ENCODE measurements at places on chromosomes 12 and 14.

DNA sequence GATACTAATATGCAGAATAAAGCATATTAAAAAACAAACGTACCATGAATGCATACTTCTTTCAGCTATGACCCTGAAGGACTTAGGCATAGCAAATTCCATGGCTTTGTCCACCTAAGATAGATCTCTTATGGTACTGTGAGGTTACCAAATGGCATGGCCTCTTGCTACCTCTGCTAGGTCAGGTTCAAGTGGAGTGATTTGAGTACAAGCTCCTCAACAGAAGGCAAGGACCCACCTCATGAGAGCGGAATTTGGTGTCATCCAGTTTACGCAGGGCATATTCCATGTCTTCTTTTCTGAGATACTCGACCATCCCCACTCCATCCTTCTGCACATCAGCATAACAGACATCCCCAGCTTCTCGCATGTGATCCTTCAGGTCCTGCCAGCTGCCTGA, 5.8 kb downstream of the SRSF9 start:
- DNase-seq, result no peak

DNA sequence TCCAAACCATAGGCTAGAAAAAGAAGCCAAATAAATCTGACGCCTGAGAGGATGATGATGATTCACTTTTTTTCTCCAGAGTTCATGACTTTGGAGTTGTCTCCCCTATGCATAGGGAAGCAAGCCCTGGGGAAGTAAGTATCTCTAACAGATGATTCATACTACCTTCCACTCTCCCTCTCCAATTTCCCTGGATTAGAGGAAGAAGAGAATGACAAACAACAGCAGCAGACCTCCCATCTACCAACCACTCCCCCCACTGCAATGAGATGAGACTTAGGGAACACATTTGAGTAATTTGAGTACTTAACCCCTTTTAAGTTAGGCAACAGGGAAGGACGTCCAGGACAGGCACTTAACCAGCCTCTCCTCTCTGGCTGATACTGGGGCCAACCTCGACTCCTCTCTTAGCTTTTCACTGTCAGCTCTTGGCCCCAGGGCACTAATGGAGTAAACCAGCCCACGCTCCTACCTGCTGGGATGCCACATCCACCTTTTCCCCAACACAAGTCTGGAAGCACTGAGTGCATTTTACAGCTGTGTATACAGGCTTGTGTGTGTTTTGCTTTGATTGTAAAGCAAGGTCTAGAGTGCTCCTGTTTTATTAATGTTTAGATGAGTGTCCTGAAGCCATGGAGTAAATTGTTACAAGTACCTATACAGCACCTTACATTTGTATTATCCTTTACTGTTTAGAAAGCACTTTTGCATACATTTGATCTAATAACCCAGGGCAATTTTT, 180.7 kb downstream of the PHLDA1 start:
- DNase-seq, result no peak

DNA sequence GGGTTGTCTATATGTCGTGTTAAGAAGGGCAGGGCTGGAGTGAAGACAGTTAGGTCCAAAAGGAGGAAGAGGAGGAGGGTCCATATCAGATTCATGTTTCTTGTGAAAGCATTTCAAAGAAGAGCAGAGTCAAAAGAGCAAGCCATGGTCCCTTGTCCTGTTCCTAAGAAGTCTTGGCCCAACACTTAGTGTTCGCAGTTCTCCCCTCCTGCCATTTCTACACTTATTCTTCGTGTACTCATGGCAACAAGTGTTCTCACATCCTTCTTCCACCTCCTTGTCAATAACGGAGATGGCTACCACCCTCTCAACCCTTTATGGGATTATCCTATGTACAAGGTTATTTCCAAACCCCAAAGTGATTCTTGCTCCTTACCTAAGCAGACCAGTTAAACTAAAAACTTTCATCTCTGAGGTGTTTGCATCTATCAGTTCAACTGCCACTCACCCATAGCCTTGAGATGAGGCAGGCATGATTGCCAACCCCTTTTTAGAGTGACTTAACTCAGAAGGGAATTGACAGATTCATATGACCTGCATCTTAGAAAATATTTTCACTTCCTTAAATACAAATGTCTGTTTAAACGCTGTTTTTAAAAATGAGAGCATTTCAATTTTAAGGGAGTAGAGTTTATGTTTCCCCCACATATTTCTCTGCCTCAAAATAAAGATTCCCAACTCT, 19.8 kb upstream of the RNASE2 start:
- DNase-seq, result no peak

- no peak for DNase-seq
Observed at GRCh38 chr12:87467936-87468335, 561.3 kb downstream of the C12orf50 start.

GRCh38 chr12:113640837-113641236, 169.2 kb upstream of the LHX5 start:
- no peak for DNase-seq

GRCh38 chr12:113314121-113314529, 20.8 kb downstream of the SLC8B1 start:
- no peak for DNase-seq

GRCh38 chr14:91834571-91834970, 32.8 kb downstream of the TC2N start:
- no peak for DNase-seq

DNA sequence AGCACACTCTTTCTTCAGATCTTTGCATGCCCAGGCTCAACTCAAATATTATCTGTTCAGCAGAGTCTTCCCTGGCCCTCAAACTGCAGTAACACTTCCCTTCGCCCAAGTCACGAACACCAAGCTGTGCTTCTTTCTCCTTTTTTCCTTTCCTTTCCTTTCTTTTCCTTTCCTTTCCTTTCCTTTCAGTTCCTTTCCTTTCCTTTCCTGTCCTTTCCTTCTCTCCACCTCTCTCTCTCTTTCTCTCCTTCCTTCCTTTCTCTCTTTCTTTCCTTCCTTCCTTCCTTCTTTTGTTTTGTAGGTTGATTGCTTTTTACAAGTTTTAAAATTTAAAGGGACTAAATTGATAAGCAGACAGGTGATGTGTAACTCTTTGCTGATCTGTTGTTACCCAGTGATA, 19.0 kb upstream of the ADGRD1 start:
- no peak for DNase-seq

DNA sequence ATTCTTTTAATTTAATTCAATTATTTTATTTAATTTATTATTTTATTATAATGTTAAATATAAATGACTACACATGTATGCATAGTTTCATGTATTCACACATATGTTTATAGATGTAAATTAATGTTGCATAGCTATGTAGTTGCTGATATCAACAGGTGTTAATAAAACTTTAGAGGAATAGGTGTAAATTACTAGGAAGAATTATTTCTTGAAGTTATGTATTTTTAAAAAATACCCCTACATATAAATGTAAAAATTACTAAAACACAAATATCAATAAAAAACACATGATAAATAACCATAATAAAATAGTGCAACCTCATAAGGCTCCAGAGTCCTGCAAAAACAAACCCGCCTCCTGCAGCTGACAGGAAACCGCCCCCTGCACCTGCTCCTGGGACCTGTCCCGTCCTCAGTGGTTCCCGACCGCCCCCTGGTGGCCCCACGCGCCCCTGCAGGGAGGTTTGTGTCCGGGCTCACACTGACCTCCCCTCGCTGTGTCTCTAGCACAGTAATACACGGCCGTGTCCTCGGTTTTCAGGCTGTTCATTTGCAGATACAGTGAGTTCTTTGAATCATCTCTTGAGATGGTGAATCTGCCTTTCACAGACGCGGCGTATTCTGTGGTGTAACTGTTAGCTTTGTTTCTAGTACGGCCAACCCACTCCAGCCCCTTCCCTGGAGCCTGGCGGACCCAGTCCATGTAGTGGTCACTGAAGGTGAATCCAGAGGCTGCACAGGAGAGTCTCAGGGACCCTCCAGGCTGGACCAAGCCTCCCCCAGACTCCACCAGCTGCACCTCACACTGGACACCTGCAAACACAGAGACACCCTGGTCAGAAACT, 1264.0 kb downstream of the TMEM121 start:
- DNase-seq, result peak; percentile 76

- peak; percentile 1 for DNase-seq
Observed at GRCh38 chr14:94045101-94045500, 19.0 kb downstream of the OTUB2 start.

DNA sequence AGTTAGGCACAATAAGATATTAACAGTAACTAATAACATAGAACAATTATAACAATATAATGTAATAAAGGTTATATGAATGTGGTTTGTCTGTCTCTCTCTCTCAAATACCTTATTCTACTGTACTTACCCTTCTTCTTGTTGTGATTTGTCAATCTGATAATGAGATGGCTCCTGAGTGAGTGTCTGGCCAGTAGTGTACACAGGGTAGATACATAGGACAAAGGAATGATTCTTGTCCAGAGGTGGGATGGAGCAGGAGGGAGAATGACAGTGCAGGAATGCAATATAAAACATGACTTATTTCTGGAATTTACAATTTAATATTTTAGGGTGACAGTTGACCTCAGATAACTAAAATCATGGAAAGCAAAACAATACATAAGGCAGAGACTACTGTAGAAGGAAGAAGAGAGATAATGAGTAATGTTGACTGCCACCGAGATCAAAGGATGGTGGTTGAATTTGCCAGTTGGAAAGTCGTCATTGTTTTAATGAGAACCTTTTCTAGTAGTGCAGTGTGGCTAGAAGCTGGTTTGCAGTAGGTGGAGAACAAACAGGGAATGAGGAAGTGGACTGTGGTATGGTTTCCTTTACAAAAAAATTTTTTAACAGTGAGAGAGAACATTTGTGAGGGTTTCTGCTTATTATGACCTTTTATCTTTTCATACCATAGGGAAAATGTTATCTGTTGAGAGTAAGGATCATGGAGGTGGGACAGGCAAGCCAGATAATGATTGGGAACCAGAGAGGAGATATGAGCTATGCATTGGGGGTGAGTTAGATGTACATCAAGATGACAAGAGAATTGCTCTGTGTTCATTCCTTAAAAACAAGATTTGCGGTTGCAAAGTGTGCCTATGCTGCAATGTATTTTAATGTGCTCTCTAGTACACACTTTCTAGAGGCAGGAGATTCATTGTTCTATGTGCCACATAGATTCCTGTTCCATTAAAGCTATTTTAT, 458.3 kb downstream of the BTG1 start:
- no peak for DNase-seq

- no peak for DNase-seq
Observed at GRCh38 chr14:69985463-69985862, 106.2 kb downstream of the SMOC1 start.

DNA sequence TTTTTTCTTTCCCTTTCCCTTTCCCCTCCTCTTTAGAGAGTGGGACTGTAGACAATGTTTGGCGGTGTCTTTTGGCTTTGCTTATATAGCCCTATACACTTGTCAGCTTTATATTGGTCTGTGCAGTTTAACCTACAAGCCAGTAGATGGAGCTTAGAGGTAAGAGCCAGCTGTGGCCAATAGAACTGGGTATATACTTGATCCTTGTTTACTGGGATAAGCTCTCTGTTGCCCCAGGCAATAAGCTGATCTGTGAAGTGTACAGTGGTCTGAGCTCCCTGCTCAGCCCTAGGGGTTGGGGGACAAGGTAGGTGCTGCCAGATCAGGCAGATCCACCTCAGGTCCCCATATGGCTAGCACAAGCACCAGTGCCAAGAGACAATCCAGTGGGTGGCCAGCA, 434.1 kb downstream of the NOVA1 start:
- no peak for DNase-seq

GRCh38 chr12:67394550-67394949, 125.4 kb downstream of the CAND1 start:
- DNase-seq, result no peak

DNA sequence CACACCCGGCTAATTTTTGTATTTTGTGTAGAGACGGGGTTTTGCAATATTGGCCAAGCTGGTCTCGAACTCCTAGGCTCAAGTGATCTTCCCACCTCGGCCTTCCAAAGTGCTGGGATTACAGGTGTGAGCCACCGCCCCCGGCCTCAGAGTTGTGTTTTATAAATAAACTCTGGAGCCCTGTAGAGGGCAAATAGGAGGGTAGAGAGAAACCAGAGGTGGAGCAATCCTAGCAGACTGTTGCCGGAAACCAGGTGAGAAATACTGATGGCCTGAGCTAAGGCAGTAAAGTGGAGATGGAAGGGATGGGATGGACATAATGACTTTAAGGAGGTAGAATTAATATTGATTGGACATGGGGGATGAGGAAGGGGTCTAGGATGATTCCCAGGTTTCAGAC, 2.7 kb upstream of the HSD17B6 start:
- DNase-seq, result no peak

- DNase-seq, result no peak
Observed at GRCh38 chr12:128848371-128848770, 4.9 kb upstream of the GLT1D1 start.

DNA sequence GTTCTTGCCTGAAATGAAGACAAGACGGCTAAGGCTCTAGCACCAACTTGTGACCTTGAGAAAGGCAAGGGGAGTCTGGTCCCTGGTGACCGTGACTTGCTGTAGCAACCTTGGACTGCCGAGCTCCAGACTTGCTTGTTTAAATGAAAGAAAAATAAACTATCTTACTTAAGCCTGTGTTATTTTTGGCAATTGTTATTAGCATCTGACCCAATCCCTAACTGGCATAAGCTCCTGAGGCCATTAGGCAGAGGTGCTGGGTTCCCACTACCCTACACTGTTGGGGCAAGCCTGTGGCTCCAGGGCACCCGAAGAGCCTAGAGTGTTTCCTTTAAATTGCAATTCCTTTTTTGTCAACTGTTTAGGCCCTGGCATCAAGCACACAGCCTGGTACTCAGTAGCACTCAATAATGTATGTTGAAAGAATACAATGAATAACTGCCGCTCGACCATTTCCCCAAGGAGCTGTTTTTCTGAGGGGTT, 106.9 kb upstream of the HIF1A start:
- DNase-seq, result no peak

DNA sequence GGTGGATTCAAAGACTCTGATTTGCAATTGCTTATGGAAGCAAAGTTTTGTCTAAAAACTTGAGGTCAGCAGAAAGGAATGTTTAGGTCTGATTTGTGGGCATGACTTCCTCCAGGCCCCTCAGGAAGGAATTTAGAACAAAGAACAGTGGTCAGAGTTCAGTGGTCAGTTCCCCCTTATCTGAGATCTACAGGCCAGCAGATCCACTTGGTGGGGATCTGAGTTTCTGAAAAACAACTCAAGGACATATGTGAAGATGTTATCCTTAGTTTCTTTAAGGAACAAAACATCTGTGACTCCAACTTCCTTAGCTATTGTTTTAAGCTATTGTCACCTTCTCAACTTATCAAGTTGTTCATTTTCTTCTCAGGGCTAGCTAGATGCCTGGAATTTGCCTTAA, 28.0 kb upstream of the NAA30 start:
- DNase-seq, result no peak

DNA sequence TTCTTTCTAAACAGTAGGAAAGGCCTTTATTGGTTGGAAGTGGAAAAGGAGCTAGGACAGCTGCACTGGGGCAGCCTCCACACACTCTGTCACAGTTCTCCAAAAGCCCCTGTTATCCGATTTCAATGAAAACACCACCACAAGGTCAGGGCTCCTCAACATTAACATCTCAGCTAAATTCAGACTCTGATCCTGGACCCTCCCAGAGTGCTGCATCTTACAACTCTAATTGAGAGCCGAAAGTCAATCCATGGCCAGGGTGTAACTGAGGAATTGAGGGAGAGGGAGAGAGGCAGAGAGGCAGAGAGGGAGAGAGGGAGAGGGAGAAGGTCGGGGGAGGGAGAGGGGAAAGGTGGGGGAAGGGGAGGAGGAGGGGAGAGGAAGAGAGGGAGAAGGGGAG, 32.1 kb downstream of the DICER1 start:
- DNase-seq, result no peak

- DNase-seq, result no peak
Observed at GRCh38 chr14:79369359-79370332, 841.7 kb downstream of the DIO2 start.

GRCh38 chr14:71433303-71433702, 498.9 kb upstream of the RGS6 start:
- no peak for DNase-seq

- DNase-seq, result no peak
Observed at GRCh38 chr14:58733451-58734208, 95.9 kb downstream of the DACT1 start.

Measured in activated T-cell treated with anti-CD3 and anti-CD28 coated beads, Interleukin-2, amount 50 U/mL, for 1 hour (primary cell).